ENCODE measurements at places on chromosomes 2 and 18.

- no peak for DNase-seq
Observed at GRCh38 chr2:162086904-162087303, 12.9 kb upstream of the DPP4 start.

GRCh38 chr2:109712746-109713145 is 81.4 kb upstream of the RGPD5 start:
- DNase-seq, result no peak

DNA sequence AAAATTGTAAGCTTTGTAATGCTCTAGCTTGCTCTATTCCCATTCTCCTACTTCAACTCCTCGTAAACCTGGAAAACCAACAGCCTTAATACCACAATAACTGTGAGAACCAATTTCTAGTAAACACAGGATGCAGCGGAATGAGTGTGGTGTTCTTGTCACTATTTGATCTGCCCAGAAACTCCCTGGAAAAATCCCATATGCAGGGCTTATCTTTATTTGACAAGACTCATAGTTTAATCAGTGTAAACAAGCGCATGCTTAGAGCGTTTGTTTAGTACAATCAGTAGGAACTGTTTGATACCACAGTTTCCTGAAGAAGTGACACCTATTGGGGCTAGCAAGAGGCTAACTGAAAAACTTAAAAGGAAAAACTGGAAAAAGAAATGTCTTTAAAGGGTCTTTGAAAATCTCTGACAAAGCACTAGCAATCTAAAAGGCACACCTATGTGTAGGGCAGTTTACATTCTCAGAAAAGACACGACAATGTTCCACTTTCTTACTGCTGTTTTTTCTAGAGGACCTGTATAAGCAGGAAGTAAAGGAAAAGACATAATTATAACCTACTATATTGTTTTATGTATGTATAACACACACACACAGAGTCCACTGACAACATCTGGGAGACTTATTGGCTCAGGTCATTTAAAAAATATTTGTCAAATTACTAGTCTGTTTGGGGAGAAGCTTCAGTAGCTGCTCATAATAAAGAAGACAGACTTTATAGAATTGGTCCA is 241.4 kb upstream of the KLHL14 start:
- no peak for DNase-seq

GRCh38 chr2:196902828-196903227 is 23.7 kb downstream of the PGAP1 start:
- DNase-seq, result no peak

Data from vagina (tissue), 2 donors.